ENCODE measurements at places on chromosomes 6 and 20.

- DNase-seq: no peak
Measured at GRCh38 chr20:37579106-37579505, 51.4 kb upstream of the BLCAP start.

DNA sequence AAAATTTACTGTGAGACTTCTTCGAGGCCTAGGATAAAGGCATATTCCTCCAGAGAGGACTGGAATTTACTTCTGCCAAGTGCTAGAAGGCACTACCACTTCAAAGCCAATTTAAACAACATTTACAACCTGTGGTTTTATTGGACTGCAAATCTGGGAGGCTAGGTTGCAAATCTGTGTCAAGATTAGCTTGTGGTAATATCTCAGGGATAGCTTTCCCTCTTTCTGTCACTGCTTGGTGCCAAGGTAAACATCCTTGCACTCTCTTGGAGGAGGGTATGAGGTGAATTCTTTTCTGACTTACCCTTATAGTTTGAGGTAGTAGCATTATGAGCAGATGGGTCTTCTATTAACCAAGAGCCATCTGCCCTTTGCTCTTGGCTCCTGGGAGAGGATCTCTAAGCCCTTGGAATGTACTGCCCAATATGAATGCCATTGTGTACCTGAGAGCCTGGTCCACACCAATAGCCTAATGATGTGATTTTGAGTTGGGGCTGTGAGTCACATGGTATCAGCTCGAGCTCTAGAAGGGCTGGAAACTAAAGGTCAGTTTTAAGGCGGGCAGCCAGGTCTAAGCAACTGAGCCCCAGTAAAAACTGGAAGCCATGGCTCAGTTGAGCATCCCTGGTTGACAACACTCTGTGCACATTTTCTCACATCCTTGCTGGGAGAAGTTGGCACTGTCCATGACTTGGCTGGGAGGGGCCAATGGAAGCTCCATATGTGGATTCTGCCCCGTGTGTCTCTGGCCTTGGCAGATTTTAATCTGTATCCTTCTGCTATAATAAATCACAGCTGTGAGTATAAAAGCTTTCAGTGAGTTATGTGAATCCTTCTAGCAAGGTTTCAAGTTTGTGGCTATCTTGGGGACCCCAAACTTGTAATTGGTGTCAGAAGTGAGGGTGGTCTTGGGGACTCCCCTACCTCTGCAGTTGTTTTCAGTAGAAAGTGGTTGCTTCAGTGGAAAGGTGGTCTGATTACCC, 188.1 kb downstream of the UBE3D start:
- no peak for DNase-seq

GRCh38 chr20:44722990-44723389, 7.8 kb downstream of the CCN5 start:
- DNase-seq: no peak

DNA sequence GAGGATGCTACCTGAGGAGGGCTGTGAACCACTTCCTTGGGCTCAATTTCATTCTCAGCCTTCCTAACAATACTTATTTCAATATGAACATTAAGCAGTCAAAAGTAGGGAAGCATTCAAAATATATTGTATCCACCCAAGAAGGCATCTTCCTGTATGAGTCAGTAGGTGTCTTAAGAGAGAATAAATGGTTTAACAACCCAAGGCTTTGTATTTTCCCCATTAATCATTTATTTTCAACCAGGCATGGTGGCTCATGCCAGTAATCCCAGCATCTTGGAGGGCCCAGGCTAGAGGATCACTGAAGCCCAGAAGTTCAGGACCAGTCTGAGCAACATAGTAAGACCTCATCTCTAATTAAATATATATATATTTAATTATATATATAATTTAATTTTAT, 74.5 kb upstream of the MARCKS start:
- DNase-seq: no peak

GRCh38 chr6:33716379-33716778, 4.9 kb upstream of the UQCC2 start:
- no peak for DNase-seq

GRCh38 chr6:148578837-148579565, 167.8 kb upstream of the UST start:
- DNase-seq: no peak
